ENCODE measurements at places on chromosomes 2 and 18.

- DNase-seq, result no peak
These were observed 139.9 kb downstream of the SH3RF3 start for GRCh38 chr2:109268916-109269315.

DNA sequence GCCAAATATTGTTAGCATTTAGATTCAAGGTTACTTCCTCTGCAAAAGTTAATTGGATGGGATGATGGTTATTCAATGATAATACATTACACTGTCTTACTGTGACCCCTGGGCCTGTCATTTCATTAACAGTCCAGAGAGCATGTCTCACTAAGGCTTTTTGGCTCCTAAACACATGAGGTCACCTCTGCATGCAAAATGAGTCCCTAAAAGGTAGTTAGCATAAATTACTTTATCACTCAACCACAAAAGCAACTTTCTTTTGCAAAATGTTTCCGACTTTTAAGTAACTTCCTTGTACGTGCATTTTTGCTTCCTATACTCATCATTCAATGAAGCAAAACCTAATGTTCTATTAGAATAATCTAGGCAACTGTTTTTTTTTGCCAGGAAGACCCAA, 16.8 kb upstream of the AGFG1 start:
- DNase-seq, result no peak

DNA sequence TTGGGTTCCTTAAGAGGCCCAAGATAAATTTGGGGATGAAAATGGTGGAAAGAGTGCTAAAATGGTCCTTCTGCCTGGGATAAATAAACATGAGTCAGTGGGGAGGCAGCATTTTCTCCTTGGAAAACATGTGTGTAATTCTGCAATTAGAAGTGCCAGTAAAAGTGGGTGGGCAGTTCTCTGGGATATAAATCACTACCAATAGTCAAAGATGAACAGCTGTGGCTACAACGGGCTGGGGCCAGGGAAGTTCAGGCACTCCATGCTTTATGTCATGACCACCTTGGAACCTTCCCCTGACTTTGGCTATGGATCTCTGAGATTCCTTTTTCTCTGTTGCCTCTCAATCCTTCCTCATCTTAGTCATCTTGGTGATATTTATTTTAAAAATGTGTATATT, 56.5 kb upstream of the CYRIA start:
- no peak for DNase-seq

DNA sequence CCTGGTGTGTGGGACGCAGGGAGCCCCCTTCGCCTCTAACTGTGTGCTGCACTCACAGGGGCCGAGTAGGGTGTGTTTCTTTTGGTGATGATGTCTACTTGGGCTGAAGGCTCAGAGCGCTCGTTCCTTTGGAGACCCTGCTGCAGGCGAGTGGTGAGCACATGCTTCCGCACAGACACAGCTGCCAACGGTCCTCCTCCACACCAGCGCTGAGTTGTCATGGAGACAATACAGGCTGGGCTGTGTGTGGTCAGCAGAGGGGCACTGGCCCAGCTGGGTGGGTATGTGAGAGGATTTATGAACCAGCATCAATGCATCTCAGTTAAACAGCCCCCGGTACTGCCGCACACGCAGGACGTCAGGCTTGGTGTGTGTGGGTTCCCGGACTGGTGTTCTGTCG, 143.5 kb downstream of the SH3RF3 start:
- DNase-seq, result no peak

GRCh38 chr18:27062802-27063201, 122.3 kb downstream of the CHST9 start:
- no peak for DNase-seq

DNA sequence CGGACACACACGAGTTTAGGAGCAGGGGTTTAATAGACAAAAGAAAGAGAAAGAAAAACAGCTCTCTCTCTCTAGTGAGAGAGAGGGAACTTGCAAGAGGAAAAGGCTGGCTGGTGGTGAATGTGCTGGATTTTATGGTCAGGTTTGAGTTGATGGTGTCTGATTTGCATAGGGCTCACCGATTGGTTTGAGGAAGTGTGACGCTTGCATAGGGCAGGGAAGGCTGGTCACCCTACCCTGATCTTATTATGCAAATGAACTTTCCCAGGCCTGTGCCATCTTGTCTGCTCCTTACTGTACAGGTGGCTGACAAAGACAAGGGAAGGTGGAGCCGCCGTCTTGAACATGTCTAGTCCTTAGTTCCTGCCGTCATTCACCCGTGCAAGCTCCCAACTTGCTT, 408.9 kb downstream of the RIT2 start:
- no peak for DNase-seq

DNA sequence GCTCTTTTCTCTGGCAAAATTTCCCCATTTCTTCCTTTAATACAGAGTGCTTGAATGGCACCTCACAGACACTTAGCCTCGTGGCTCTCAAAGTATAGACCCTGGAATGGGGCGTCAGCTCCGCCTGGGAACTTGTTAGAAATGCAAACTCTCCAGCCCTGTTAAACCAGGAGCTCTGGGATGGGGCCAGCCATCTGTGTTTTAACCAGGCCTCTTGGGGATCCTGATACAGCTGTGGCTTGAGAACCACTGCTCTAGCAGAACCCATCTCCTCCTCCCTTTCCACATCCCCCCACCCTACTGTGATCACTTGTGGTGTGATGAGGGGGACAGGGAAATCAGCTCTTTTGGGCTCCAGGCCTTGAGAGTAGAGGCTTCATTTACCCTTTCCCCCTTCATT, 15.9 kb downstream of the LTBP1 start:
- DNase-seq, result no peak

DNA sequence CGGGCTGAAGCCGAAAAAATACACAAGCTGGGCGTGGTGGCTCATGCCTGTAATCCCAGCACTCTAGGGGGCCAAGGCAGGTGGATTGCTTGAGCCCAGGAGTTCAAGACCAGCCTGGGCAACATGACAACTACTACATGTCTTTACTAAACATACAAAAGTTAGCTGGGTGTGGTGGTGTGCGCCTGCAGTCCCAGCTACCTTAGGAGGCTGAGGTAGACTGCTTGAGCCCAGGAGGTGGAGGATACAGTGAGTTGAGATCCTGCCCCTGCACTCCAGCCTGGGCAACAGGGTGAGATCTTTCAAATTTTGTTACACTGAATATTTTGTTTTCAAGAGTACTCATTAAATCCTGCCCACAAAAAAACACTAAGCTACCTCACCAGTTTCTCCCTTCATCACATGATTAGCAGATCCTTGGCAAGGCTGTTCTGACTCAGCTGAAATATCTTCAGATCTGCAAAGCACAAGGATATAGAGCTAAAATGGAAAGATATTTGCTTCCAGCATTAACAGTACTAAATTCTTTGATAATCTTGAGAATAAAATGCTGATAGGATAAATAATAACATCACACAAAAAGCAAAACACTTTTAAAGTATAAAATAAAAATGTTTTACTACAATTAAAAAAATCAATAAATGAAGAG, 28.2 kb upstream of the MCM6 start:
- no peak for DNase-seq

DNA sequence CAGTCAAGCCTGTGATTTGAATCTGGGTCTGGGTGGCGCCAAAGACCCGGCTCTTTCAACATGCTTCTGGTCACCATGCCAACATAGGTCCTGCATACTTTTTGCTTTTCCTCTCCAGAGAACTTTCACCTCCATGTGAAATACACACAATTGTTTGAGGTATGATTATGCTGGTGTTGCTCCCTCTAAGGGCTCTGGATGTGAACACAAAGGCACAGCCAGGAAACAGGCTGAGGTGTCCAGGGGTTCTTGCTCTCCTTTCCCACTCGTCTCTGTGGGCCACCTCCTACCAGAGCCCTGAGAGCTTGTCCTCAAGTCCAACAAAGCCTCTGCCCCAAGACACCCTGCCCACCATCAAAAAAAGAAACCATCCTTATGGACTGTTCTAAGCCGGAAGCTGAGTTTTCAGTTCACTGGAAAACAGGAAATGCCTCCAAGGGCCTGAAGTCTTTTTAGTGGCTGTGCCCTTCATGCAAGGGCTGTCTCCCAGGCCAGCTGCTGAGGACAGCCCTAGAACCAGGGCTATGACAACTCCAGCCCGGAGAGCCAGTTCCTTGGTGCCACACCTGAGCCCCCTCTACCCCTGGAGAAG, 100.2 kb upstream of the EPAS1 start:
- DNase-seq, result no peak

DNA sequence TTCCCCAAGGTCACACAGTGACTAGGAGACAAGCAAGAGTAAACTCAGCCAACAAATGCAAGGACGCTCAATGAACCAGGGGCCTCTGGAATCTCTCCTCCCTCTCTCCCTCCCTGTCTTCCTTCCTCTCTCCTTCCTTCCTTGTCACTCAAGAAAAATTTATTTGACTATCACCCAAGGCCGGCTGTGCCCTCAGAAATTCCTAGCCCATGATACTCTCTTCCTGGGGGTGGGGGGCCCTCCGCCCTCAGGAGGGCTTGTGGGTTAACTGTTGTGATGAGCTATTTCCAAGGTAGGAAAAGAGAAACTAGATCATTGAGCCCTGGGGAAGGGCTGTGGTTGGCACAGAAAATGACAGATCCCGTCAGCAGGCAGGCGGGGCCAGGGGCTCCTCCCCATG, 21.7 kb downstream of the INHBB start:
- DNase-seq, result no peak

DNA sequence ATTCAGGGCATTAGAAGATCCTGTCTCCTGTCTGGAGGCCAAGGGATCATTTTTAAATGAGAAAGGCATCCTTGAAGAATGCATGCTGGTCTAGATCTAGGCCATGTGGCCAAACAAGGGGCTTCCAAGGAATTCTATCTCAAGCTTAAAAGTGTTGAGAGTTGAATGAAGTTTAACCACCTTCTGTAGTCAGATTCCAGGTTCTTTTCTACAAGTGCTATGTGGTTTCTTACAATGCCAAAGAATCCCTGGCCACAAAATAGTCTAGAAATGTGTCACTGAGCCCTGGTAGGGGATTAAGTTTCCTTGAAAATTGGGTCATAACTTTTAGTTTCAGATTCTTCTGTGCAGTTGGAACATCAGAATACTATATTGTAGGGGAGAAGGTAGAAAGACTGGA, 640.7 kb upstream of the ACVR2A start:
- DNase-seq, result no peak

GRCh38 chr18:14947482-14948162, 199.7 kb downstream of the ANKRD30B start:
- DNase-seq, result no peak

DNA sequence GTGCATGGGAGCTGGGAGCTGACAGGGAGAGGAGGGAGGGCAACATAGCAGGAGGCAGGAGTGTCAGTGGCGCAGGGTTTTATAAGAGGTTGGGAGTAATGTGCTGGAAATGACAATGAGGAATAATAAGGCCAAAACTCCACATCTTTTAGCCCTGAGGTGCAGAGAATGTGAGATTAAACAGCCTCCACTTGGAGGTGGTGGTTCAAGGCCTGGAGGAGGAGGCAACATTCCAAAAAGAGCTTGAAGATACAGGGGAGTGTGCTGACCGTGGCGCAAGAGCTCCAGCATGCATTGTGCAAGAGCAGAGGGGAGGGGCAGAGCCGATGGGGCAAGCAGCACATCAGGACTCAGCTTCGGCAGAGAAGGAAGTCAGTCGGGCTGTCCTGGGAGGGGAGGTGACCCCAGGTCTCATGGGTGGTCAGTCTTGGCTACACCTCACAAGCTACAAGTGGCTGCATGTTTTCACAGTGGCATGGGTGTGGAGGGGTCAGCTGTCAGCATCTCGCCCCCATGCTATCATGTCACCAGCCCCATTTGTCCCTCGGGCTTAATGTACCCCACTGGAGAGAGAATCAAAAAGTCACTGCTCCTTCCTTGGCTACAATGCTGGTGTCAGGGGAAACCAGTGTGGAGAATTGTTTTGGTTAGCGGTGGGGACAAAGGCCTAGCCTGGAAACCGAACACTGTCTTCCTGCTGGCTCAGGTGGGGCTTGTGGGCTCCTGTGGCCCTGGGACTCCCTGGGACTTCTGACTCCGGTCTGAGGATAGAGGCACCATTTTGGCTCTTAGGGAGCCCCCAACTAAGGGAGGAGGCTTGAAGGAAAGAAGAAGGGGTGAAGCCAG, 208.0 kb downstream of the ZFP36L2 start:
- no peak for DNase-seq

DNA sequence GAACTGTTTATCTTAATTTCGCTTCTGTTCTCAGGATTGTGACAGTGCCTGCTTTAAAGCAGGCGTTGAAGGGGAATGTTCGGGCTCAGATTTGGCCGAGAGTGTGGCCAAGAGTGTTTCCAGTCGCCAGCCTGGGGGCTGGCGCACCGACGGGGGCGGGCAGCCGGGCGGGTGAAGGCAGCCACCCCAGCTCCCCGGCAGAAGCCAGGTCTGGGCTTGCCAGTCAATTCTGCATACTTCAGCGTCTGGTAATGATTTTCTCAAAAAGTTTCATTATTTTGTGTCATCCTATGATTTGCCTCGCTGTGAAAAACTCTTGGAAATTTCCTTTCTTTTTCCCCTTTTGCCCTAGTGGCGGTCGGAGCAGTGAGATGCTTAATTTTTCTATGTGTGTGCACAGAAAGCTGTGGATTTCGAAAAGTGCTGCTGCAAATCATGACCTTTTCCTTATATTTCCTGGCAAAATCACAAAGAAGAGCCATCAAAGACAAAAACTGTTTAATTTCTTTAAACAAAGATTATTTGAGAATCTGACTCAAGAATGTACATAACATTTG, 856 bp downstream of the FAM228A start:
- DNase-seq, result no peak

DNA sequence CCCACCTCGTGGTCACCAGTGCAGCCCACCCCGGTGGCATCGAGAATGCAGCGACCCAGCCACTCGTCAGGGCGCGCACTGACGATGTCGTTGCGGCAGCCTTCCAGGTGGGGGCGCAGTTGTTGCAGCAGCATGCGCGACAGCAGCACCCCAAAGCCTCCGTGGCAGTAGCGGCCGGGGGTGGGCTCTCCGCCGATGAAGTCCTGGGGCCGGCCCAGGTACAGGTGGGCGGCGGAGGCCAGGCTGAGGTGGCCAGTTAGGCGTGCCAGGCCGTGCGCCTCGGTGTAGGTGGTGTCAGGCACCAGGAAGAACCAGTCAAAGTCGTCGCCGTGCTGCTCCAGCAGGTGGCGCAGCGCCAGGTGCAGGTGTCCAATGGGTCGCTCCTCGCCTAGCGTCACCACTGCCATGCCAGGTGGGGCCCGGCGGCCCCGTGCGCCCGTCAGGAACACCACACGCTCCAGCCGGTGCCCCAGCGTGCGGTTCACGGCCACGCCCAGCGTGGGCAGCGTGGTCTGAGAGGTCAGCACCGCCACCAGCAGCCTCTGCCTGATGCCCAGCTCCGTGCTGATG, 1.9 kb downstream of the CHPF start:
- peak; percentile 89 for DNase-seq

GRCh38 chr2:169716238-169716886, 17.3 kb upstream of the KLHL23 start:
- DNase-seq, result no peak

DNA sequence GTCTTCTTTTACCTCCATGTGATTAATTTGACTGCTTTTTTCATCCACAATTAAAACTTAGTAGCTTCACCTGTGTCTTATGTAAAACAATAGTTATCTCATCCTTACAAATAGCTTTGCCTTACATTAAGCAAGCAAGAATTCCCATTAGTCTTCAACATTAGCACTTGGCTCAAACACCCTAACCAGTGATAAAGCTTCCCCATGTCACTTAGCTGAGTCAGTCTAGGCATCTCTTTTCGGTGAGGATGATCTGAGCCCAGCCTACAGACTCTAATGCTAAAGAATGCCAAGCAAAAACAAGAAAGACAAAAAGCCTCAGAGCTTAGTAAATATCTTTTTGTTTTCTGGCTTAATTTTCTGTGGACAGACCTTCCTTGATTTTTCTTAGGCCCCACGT, 26.1 kb downstream of the GAD1 start:
- no peak for DNase-seq

GRCh38 chr2:26692279-26692896, at the start of gene KCNK3:
Gene KCNK3 (plus strand): TSS chr2:26692722. CDS start chr2:26692876, 154 bp downstream.
- peak; percentile 45 for DNase-seq

GRCh38 chr2:124602759-124603158, 577.7 kb downstream of the CNTNAP5 start:
- no peak for DNase-seq
